NCI-H510A (cell line): ENCODE measurements at places on chromosomes 16 and 17.

GRCh38 chr16:74627506-74628220 lies 20.7 kb upstream of the GLG1 start:
- DNase-seq = no peak

- DNase-seq = peak; percentile 17
Measured at GRCh38 chr17:66904760-66905624, 59.5 kb upstream of the CACNG4 start.

- DNase-seq = no peak
Measured at GRCh38 chr16:57379579-57379978, 7.3 kb downstream of the CX3CL1 start.

GRCh38 chr17:1360975-1361374 lies 39.0 kb downstream of the YWHAE start:
- no peak for DNase-seq

DNA sequence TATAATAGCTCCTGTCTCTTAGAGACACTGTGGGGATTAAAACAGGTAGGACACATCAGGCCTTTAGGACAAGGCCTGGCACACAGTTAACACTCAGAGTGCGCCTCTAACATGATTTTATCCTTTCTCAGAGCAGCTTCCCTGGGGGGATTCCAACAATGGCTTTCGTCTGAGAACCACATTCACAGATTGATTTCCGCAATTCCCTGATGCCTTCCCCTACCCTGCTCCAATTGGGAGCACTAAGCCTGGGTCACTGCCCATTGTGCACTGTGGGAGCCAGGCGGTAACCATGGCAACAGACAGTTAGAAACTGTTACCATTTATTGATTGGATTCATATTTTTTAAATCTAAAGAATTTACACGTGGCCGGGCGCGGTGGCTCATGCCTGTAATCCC lies 5.9 kb upstream of the ALKBH5 start:
- no peak for DNase-seq

DNA sequence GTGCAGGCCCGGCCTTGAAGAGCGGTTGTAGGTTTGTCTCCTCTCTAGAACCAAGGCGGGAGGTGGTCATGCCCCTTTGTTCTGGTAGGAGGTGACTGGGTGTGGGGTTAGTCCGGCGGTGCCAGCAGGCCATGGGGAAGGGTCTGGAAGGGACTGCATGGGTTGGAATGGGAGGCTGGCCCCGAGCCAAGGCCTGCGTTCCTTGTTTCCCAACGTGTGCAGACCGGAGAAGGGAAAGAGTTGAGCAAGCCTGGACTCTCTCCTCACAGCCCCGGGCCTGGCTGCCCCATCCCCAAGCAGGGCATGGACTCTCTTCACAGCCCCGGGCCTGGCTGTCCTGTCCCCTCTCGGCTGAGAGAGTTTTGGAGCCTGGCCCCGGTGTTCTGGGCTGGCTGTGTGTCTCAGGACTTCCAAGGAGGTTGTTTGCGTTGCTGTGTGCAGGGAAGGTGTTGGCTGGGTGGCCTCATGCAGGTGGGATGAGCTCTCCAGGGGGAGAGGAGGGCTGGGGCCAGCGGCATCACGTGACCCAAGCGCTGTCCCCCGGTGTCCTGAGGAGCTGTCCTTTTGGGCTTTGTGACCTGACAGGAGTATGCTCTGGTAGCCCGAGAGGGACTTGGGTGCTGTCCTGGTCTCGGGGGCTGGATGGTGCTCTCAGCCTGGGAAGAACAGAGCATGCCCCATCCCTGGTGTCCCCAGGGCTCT lies 2.6 kb downstream of the CACNA1H start:
- no peak for DNase-seq

GRCh38 chr16:5837007-5837670 lies 739.5 kb upstream of the EEF2KMT start:
- no peak for DNase-seq

GRCh38 chr16:53912155-53912554 lies 208.2 kb downstream of the FTO start:
- no peak for DNase-seq

- no peak for DNase-seq
Measured at GRCh38 chr17:66829386-66829864, 5.5 kb upstream of the CACNG5 start.

- DNase-seq = no peak
Measured at GRCh38 chr17:67493812-67494211, 116.7 kb downstream of the PITPNC1 start.

DNA sequence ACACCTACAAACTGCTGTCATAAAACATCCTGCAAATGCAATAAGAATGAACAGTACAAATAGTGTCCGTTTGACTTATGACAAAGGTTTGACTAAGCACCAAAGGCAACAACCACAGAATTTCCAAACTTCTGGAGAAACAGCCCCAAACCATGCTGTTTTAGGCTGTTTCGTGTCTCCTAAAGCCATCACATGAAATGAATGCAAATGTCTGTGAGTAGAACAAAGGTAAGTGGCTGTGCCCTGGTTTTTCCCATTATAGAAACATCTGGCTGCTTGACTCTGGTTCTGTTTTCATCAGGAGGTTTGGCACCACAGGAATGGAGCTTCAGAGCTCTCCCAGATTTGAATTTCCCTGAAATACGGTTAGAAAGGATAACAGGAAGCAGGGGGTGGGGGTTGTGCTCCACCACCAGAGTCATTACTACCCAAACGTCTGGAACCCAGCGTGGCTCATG lies 4.6 kb upstream of the EMP2 start:
- DNase-seq = no peak

GRCh38 chr17:49344914-49345313 lies 17.1 kb downstream of the ZNF652 start:
- no peak for DNase-seq

- no peak for DNase-seq
Measured at GRCh38 chr17:77637818-77638575, 320.5 kb upstream of the TNRC6C start.

- no peak for DNase-seq
Measured at GRCh38 chr17:35432176-35433074, at the start of gene SLFN12. Gene SLFN12 (minus strand): TSS chr17:35432500. CDS start chr17:35423028, 9,472 bp downstream.

DNA sequence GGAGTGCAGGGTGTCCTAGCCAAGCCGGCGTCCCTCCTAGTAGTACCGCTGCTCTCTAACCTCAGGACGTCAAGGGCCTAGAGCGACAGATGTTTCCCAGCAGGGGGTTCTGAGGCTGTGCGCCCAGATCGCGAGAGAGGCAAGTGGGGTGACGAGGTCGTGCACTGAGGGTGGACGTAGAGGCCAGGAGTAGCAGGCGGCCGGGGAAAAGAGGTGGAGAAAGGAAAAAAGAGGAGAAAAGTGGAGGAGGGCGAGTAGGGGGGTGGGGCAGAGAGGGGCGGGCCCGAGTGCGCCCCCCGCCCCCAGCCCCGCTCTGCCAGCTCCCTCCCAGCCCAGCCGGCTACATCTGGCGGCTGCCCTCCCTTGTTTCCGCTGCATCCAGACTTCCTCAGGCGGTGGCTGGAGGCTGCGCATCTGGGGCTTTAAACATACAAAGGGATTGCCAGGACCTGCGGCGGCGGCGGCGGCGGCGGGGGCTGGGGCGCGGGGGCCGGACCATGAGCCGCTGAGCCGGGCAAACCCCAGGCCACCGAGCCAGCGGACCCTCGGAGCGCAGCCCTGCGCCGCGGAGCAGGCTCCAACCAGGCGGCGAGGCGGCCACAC lies at the start of gene MMP2:
MMP2 (plus strand) TSS at position 372 of the 603 bp plus-strand sequence. CDS start 282 bp downstream, outside the sequence.
- DNase-seq = no peak

DNA sequence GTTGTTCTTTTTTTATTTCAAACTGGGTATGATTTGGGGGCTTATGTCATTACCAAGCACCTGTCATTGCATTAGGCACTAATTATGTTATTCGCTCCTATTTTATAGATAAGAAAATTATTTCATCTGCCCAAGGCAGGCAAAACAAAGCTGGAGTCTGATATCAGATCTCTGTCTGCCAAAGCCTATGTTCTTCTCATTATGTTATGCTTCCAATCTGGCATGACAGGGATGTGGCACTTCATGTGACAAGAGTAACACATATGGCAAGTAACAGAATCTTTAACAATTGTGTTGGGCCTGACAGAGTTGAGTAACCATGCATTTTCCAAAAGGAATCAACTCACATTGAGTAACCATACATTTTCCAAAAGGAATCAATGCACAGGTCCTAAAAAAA lies 61.2 kb upstream of the TOM1L1 start:
- DNase-seq = no peak

- DNase-seq = no peak
Measured at GRCh38 chr17:27384261-27384701, 72.0 kb upstream of the KSR1 start.

- peak; percentile 71 for DNase-seq
Measured at GRCh38 chr17:81711814-81712467, at the start of gene SLC25A10. Gene SLC25A10 (plus strand): TSS chr17:81712284. CDS start chr17:81712427, 143 bp downstream.

DNA sequence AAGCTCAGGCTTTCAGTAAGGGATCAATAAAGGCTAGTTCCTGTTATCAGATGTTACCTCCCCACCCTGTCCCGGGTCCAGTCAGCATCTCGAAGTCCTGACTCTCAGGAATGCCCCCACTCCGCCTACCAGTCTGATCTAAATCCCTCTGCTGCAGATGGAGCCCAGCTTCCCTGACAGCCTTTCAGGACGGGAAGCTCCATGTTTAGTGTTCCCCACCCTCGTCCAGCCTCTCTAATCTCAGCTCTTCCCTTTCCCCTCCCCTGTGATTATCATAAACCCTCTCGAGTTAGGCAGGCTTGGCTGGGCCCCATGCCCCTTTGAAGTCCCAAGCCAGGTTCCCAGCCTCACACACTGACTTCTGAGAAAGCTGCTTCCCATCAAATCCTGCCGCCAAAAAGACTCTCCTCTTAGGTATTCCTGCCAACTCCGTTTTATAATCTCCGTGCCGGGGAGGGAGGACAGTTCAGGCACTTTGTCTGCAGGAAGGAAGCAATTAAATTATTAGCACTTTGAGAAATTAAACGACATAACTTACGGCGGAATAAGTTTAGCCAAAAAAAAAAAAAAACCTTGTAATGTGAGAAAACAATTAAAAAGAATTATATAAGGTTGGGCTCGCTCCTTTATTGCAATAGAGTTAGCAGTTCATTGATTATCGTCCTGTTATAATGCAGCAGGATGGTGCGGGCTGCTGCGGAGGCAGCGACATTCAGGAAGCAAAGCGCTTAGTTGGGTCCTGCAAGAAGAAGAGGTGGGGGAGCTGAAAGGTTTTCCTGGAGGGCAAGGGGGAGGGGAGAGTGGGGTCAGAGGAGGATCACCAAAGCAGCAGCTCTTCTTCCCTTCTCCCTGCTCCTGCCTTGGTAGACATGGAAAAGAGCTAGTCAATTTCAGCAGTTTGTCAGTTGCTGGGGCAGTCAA lies 16.8 kb upstream of the ETV4 start:
- DNase-seq = no peak

- no peak for DNase-seq
Measured at GRCh38 chr17:8287651-8288335, 677 bp upstream of the RANGRF start.

- DNase-seq = peak; percentile 16
Measured at GRCh38 chr17:29390851-29391631, 878 bp downstream of the TAOK1 start.

- DNase-seq = no peak
Measured at GRCh38 chr17:42526031-42526444, 10.0 kb upstream of the NAGLU start.

DNA sequence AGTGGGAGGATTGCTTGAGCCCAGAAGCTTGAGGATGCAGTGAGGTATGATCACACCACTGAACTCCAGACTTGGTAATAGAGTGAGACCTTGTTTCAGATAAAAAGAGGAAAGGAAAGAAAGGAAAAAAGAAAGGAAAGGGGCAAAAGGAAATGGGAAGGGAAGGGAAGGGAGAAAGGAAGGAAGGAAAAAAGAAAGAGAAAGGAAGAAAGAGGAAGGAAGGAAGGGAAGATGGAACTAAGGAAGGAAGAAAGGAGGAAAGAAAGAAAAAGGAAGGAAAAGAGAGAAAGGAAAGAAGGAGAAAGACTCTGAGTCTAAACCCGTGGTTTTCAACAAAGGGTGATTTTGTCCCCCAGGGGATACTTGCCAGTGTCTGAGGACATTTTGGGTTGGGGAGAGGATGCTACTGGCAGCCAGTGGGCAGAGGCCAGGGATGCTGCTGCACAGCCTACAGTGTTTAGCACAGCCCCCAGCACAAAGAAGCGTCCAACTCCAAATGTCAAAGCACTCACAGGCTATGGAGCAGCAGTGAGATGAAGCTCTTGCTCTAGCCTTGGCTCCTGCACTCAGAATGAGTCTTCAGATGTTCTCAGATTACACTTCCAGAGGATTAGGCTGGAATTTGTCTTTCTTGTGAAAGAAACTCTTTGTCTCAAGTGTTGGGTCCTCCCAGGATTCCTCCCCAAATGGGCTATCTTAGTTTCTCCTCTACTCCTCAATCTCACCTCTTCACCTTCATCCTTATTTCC lies 64.2 kb downstream of the BMERB1 start:
- DNase-seq = no peak

- DNase-seq = no peak
Measured at GRCh38 chr17:81245665-81246342, 6.7 kb downstream of the NDUFAF8 start.

DNA sequence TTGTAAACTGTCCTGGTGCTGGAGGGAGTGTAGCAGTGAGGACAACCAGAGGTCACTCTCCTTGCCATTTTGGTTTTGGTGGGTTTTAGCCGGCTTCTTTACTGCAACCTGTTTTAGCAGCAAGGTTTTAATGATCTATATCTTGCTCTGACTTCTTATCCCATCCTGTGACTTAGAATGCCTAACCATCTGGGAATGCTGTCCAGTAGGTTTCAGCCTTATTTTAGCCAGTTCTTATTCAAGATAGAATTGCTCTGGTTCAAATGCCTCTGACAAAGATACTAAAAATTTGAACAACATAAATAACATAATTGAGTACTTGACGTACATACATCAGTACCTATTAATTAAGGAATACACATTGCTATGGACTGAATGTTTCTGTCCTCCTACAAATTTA lies 93.3 kb upstream of the TOM1L1 start:
- no peak for DNase-seq

GRCh38 chr17:20979792-20980083 lies 63.1 kb downstream of the USP22 start:
- no peak for DNase-seq

DNA sequence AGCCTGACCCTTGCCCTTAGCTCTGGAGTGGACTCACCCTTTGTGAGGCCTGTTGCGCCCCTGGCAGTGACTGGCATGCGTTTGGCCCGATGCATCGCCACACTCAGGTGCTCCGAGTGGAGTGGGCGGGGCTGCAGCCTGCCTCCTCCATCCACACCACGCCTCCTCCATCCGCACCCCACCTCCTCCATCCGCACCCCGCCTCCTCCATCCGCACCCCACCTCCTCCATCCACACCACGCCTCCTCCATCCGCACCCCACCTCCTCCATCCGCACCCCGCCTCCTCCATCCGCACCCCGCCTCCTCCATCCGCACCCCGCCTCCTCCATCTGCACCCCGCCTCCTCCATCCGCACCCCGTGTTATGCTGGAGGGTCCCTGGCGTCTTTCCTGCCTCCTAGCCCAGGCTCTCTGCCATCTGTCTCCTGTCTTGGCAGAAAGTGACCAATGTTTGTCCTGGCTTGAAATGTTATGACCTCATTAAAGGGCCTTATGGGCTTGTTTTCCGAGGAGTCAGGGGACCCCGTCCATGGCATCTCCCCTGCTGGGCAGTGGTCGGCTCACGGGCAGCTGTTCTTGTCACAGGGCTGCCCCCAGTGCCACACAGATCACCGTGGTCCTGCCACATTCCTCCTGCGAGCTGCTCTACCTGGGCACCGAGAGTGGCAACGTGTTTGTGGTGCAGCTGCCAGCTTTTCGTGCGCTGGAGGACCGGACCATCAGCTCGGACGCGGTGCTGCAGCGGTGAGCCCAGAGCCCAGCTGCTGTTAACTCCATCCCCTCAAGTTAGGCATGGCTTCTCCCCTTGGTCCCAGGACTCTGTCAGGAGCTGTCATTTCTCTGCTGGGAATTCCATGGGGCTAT lies 28.7 kb upstream of the MYO15B start:
- no peak for DNase-seq
